Stimulated activated CD4-positive, alpha-beta T cell treated with anti-CD3 and anti-CD28 coated beads, Interleukin-12 subunit alpha, Interleukin-12 subunit beta, amount 100 ng/mL, for 24 hours (primary cell): ENCODE measurements at places on chromosomes 12 and 14.

GRCh38 chr12:32146074-32146873 is 39.6 kb downstream of the BICD1 start:
- no peak for DNase-seq

GRCh38 chr14:101762530-101763101 is 1.1 kb downstream of the PPP2R5C start:
- no peak for DNase-seq

DNA sequence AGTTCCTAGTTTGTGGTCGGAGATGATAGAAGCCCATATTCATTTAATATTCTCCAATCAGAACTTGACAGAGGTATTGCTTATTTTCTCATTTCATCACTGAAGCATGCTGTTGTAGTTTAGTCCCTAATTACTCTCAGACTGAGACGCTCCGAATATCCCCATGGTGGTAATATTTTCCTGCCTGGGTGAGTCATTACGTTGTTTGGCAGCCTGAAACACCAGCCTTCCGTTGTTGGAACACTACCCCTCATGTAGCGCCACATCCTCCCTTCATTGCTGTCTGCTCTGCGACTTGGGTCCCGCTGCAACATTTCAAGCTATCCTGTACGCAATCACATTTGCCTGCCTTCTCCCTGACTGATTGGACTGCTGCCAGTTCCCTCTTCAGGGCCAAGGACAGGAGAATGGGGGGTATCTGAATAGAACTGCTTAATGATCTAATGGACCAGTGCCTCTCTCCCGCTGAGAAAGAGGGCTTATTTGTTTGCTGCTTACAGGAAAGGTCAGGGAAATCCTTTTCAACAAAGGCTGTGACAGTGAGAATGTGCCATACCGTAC is 369.1 kb downstream of the NPAS3 start:
- no peak for DNase-seq

DNA sequence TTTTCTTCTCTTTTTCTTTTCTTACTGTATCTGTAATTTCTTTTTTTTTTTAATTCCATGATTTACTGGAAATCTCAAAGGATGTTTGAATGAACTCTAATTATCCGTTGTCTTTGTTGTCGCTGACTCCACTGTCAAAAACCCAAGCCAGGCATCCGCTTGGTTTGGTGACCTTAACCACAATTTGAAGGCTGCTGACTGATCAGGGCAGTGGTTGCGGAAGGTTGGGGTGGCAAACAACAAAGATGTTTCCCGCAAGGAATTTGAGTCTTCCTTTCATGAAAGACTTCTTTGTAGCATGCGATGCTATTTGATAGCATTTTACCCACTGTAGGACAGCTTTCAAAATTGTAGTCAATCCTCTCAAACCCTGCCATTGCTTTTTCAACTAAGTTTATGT is 1013.8 kb downstream of the DIO2 start:
- no peak for DNase-seq

DNA sequence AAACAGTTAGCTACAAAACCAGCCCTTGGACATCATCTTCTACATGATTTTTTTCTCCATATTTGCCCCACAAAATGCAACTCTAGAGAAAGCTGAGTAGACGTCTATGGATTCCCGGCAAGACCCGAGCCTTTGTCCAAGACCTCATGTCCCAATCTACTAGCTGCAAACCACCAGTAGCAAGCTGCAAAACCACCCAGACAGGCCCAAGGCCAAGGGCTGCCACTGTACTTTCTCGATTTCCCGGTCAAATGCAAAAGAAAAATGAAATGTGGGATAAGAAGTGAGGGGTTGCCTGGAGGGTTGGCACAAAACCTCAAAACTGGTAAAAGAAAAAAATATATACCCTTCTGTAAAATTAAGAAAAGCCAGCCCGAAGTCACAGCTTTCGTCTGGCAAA is 2.9 kb upstream of the SIX6 start:
- DNase-seq = no peak

DNA sequence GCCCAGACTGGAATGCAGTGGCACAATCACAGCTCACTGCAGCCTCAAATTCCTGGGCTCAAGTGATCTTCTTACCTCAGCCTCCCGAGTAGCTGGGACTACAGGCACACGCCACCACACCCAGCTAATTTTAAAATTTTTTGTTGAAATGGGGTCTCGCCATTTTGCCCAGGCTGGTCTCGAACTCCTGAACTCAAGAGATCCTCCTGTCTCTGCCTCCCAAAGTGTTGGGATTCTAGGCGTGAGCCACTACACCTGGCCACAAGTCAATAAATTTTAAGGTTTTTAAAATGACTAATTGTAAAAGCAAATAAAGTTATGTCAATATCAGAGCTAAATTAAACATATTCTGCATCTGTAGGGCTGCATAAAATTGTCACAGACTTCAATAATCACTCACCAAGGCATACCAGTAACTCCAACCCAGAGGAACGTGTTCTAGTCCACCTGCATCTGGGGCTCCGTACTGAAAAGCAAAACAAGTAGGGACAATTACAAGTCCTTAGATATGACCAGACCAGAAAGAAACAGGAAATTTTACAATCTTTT is 13.9 kb downstream of the GNS start:
- no peak for DNase-seq

DNA sequence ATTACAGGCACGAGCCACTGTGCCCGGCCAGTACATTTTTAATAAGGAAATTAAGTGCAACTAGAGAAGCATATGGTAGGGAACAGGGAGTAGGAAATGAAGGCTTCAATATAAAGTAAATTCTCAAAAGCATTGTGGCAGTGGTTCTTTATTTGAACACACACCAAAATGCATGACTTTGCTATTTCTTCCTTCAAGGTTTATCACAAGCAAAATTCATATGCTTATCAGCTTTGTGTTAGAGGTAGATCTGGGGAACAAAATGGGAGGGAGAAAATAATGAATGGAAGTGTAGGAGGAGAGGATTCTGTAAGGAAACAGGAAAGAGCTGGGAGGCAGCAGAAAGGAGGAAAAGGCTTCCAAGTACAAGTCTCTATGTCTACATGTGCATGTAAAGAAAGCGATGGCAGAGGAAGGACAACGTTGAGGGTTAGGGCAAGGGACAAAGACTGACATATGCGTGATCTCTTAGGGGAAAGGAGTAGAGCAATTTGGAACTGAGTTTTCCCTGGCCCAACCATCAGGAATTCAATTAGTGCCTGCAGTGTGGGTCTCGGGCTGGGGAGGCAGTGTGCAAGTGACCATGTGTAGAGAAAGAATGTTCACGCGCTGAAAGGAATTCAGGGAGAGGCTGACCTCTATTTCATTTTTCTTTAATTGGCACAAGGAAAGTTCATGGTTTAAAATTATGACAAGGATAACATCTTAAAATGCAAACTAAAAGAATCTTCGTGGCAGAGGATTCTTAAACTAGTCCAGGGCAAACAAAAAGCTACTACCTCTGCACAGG is 22.9 kb upstream of the RASSF8 start:
- DNase-seq = no peak

- no peak for DNase-seq
Measured at GRCh38 chr12:9625019-9625418, 17.3 kb upstream of the KLRB1 start.

GRCh38 chr12:83971781-83972180 is 940.8 kb downstream of the SLC6A15 start:
- no peak for DNase-seq

DNA sequence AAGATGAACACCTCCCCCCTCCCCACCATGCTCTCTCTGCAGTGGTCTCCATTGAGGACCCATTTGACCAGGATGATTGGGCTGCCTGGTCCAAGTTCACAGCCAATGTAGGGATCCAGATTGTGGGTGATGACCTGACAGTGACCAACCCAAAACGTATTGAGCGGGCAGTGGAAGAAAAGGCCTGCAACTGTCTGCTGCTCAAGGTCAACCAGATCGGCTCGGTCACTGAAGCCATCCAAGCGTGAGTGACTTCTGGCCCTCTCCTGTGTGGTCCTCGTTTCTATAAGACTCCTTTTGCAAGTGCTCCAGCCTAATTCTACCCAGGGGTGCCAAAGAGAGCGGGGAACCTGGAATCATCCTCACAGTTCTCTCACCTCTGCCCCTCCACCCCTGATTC is 6.2 kb upstream of the ATN1 start:
- no peak for DNase-seq

DNA sequence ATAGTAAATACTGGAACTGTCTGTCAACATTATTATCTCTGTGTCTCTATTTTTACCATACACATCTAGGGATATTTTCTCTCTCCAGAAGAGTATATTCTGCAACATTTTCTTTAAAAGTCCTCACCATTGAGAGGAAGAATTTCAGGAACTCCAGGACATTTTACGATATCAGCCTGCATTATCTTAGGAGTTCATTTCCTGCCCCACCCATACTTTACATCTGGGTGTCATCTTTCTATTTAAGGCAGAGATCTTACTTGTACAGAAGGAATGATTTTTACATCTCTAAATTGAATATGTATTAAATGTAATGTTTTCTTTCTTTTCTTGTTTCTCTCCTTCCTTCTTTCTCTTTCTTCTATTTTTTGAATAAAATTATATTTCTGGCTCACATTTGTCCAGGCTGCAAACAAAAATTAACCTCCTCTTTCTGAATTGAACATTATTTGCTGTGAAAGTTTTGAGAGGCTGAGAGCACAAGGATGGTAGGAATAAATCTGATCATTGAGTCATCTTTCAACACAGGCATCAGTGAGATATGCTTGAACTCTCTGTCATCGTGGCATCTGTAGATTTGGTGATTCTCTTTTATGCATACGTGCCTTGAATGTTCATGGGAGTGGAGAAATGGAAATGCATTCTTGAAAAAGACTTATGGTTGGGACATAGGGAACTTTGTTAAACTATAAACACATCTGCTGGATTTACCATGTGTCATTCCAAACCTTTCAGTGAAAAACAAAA is 753.6 kb downstream of the SLC16A7 start:
- no peak for DNase-seq

GRCh38 chr14:53517270-53517960 is 364.3 kb upstream of the DDHD1 start:
- DNase-seq = no peak

DNA sequence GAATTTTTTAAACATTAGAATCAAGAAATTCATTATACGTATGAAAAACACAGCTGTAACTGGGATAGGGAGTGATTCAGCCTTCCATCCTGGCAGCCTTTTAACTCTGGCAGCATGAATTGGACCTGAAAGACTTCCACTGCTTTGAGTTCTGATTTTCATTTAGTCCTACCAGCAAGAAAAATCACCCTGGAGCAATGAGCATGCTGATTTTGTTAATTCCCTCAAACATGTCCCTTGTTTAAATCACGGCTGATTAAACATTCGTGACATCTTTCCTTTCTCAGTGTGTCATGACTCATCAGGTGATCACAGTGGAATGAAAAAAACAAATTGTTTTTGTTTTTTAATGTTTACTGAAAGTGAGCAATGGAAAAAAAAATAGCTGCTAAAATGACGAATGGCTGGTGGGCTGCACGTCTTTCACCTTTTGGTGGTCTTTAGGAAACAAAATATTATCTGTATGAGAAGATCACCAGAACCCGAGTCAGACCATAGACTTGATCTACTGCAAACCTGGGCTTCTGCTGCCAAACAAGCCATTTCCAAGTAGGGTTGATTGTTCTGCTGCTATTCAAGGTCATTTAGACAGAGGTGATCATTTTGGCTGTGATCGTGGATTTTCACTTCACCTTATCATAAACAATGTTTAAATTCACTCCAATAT is 67.0 kb upstream of the CAND1 start:
- no peak for DNase-seq

- DNase-seq = no peak
Measured at GRCh38 chr12:28844718-28845117, 304.4 kb upstream of the FAR2 start.

GRCh38 chr14:37592482-37593408 is 2.3 kb downstream of the FOXA1 start:
- DNase-seq = no peak

GRCh38 chr14:77066578-77067172 is 31.4 kb upstream of the CIPC start:
- no peak for DNase-seq

DNA sequence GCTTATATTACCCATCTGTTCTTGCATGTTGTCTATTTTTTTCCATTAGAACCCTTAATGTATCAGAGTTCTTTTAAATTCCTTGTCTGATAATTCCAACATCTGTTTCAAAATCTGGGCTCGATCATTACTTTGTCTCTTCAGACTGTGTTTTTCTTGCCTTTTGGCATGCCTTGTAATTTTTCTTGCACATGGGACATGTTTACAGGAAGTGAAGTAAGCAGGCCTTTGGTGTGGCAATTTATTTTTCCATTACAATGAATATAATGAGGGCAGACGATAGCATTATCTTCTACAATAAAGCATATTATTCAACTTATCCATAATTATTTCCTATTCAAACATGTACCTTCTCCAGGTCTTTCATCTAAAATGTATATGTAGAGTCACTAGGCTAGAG is 48.3 kb downstream of the STXBP6 start:
- DNase-seq = no peak

DNA sequence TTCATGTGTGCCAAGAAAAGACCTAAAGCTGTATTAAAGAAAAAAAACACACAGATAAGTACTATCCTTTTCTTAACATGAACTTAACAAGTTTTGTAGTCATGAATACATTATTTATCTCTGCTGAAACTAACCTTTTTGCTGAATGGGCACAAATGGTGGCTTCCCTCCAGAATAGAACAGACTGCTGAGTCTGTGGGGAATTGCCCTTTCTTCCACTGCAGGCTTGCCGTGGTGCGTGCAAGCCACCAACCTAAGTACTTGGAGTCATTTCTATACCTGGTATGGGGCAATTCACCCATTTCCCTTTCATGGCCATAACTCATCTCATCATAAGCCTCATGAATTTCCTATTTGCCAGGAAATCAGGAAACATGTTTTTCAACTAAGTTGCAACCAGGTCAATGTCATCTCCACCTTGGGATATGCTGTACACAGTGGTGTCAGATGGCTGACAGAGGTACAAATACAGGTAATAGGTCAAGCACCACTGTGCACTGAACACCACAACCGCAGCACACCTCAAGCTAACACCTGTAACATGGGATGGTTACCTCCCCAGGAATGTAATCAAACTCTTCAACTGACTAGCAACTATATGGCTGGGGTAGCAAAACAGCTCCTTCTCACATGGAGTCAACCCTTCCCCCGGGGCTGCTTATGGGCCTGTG is 49.9 kb downstream of the CATSPERB start:
- DNase-seq = peak; percentile 3

DNA sequence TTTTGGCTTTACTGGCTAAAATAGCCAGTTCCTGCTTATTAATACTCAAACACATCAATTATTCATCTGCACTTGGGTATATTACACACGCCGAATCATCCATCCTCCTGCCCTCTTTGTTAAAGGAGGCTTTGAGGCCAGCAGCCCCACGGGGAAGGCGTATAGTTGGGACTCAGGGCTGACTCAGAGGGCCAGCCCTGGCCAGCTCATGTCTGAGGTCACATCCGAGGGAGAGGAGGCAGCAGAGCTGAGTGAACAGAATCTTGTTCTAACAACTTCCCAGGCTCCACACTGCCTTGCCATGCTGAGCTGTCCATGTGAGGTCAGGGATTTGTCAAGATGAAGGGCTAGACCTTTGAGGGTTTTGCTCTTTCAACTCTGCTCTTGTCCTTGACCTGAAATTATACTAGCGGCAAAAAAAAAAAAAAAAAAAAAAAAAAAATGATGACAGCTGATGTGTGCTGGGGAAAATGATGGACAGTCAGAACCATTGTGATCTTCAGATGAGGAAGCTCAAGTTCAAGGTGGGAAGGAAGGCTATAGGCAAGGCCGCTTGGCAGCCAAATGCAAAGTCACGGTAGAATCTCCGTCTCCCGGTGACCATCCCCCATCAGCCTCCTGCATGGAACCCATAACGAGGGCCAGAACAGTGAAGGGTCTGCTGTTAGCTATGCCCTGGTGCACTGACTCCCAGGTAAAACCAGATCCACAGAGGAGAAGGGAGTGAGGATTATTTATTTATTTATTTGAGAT is 12.5 kb upstream of the MARK3 start:
- DNase-seq = no peak

- DNase-seq = peak; percentile 12
Measured at GRCh38 chr12:77324763-77325468, 259.5 kb upstream of the E2F7 start.
